ENCODE measurements at places on chromosomes 5 and 9. TPM values are rescaled to one million over a fixed set of nuclear protein-coding genes. Genes with fewer than 3 reads are reported as not detected.

- DNase-seq = no peak
These were observed 73.8 kb upstream of the IL17B start for GRCh38 chr5:149452665-149453617.

DNA sequence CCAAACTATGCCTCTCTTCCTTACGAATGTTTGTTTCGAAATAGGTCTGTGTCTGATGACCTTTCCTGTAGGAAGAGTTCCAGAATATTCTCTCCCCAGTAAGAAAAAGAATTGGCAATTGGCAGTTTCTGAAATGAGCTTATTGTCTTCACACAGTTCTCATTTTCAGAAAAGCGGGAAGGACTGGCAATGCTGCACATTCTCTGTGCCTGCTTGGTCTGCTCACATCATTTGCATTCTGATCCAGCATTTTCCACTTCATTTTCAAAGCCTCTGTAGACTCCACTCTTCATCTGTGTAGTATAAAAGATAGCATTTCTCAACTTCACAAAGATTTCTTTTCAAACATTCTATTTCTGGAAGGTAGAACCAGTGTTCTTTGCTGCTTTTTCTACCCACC lies 120.6 kb upstream of the CCDC112 start:
- DNase-seq = no peak

DNA sequence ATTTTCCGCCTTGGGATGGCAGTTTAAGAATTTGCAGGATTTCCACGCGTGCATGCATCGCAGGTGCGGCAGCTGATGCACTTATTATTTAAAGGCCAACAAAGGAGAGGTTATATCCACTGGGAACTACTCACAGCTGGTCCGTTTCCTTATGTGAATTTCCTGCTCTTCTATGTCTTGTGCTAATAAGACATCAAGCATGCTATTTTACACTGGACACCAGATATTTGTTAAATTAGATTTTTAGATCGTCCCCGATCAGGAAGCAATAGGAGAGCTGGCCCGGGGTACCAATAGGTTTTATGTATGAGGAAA lies 476 bp upstream of the DTWD2 start:
- no peak for DNase-seq

DNA sequence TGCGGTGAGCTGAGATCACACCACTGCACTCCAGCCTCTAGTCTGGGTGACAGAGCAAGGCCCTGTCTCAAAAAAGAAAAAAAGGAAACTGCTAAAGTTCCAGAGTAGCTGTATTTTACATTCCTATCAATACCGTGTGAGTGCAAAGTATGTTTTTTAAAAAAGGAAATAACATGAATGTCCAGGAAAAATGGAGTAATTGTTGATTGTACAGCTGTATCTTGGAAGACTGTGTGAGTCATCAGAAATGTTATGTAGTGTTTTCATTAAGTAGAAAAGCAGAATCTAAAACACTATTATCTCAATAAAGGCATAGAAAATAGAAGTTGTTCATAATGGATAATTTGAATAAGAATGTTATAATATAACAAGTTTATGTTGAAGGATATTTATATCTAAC lies 53.9 kb downstream of the ZCCHC7 start:
- no peak for DNase-seq

DNA sequence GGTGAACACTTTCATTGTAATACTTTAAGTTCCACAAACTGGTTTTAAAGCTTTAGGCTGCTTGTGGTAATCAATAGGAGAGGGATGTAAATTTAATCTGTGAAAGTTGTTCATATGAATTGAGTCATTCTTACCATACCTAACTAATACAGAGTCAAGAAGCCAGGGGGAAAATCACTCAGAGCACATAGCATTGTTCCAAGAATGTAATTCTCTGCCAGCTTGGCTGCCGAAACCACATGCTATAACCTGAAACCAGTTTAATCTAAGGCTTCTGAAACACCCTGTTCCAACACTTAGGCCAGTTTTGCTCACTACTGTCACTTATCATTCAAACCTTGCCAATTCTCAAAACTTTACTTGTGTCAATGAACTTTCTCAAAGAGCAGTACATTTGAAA lies 528.8 kb upstream of the GRAMD2B start:
- DNase-seq = no peak

- DNase-seq = no peak
These were observed 752.9 kb upstream of the SEMA6A start for GRCh38 chr5:117327511-117327910.

- no peak for DNase-seq
These were observed 14.1 kb downstream of the NDUFA8 start for GRCh38 chr9:122145592-122145863.

GRCh38 chr9:88420227-88420626 lies 32.0 kb downstream of the SPIN1 start:
- no peak for DNase-seq

GRCh38 chr5:133381571-133382365 lies 230.6 kb downstream of the FSTL4 start:
- no peak for DNase-seq

- no peak for DNase-seq
These were observed 19.7 kb upstream of the TERT start for GRCh38 chr5:1314564-1314982.

GRCh38 chr5:1000329-1000728 lies 8.3 kb upstream of the NKD2 start:
- no peak for DNase-seq

DNA sequence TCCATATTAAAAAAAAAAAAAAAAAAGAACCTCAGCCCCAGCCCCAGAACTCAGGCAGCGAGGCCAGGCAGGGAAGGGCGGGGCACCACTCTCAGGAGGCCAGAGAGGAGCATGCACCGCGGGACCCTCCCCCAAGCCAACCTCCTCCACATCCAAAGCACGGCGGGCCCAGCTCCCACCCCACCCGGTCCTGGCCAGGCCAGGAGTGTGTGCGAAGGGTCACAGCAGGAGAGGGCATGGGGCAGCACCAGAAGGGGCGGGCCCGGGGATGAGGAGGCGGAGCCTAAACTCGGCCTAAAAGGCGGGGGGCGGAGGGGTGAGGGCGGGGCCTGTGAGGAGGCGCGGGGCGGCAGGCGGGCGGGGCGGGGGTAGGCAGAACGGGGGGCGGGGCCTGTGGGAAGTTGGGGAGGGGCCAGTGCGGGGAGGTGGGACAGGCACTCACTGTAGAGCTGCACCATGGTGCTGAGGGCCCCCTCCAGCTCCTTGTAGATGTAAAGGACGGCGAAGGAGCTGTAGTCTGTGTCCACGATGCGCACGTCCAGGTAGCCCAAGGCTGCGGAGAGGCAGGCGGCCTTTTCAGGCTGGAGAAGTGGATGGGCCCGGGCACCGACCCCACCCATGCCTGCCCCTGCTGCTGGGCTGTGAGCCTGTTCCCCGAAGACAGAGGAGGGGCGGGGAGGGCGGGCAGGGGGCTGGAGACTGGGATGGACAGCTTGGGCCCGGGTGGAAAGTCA lies 1.2 kb downstream of the LCN15 start:
- no peak for DNase-seq

DNA sequence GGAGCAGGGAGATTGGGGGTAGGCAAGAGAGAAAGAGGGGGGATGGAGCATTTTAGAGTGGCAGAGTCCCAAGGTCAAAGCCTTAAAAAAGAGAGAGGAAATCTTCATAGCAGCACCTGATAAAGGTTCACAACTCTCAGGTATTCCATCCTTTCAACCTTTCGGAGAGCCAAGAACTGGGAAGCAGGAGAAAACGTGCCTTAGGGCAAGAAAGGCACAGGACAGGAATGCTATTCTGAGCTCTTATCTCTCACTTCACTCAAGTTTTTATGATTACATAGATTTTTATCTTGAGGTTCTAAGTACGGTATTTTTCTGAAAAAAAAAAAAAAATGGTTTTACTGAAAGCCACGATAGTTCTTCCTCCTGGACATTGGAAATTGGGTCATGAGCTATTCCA lies 34.5 kb upstream of the SMAD5 start:
- DNase-seq = no peak

DNA sequence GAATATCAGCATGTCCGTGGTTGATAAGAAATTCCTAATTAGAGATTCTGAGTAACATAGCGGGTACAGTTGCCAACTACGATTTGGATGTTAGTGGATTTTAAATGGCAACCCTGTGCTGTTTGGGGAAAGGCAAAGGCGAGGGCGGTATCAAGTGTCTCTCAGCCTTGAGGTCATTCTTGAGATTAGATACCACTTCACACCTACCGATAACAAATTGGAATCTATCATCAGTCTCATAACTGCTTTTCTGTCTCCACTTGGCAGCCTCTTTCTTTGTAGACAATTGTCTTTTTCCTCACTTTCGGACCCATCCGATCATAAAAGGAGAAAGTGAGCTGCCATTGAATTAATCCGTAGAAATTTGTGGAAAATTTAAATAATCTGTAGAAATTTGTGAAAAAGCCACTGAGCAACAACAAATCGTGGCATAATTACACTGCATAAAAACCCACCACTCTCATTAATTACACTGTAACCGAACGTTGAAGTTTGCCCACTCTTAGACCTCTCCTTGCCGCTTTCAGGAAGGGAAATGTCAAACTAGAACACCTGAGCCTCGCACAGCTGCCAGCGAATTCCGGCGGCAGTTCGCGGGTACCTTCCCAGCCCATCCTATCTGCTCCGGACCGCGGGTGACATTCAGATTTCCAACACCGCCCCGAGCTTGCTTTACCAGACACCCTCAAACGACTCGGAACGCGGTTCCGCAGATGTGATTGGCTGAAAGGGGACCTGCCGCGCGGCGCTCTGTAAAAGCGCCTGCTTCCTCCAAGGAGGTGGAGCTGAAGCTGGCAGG lies 849 bp upstream of the RGMB start:
- no peak for DNase-seq

- no peak for DNase-seq
These were observed 72.9 kb downstream of the RFK start for GRCh38 chr9:76321195-76321828.

DNA sequence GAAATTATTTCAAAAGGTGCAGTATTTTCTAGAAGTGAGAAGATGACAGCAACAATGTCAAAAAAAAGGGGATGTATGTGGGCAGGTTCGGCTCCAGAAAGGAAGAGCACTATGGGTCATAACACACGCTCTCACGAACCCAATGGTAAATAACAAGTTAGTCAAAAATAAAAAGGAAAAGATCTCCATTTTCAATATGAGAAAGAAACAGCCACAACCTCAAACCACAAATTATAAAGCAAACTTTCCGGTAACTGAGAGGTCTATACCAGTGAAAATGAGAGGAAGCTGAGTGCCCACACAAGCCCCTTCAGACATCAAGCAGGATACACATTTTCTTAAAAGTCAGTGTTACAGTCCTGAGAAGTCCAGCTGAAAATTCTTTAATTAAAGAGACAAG lies 398.5 kb upstream of the RPS23 start:
- DNase-seq = no peak

- no peak for DNase-seq
These were observed 223 bp downstream of the NR3C1 start for GRCh38 chr5:143403334-143403592.

DNA sequence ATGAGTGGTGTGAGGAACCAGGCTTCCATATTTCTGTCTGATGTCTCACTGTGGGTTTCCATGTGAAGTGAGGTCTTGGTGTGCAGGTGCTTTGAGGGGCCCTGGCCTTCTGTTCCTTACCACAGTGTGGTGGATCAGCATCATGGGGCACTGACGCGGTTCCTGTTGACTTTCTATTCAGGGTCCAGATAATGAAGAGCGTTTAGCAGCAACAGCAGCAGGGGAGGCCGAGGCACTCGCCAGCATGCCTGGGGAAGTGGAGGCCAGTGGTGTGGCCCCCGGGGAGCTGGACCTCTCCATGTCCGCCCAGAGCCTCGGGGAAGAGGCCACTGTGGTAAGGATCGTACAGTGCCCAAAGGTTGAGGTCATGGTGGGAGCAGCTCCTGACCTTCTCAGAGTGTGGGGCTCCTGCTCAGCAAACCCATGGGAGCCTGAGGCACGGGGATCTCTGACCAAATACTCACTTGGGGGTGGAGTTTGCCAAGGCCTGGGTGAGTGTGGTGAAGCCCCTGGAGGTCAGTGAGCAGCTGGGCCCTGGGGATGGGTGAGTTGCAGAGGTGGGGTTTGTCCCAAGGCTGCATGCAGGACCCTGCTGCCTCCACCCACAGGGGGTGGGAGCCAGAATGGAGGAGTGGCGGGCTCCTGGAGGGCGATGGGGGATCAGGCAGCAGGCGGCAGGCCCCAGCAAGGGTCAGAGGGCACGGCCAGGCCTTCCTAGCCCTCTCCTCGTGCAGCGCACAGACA lies 61.2 kb downstream of the COL15A1 start:
- DNase-seq = no peak

- no peak for DNase-seq
These were observed 318.4 kb upstream of the SEMA6A start for GRCh38 chr5:116892993-116893392.

DNA sequence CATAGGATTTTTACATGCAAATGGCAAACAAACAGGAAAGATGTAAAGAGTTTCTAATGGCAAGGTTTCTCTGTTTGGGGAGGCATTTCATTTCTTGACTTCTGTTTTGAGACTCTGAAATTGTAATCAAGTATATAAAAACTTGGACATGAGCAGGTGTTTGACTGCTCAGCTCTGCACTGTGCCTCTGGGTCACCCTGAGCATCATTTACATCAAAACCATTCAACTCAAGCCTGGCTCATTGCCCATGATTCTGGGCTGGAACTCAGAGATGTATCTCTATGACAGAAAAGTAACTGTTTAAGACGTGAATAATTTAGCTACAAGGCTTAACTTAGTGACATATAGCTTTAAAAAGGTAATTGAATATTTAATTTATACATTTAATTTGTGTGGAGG lies 1402.4 kb upstream of the NUDT12 start:
- no peak for DNase-seq

DNA sequence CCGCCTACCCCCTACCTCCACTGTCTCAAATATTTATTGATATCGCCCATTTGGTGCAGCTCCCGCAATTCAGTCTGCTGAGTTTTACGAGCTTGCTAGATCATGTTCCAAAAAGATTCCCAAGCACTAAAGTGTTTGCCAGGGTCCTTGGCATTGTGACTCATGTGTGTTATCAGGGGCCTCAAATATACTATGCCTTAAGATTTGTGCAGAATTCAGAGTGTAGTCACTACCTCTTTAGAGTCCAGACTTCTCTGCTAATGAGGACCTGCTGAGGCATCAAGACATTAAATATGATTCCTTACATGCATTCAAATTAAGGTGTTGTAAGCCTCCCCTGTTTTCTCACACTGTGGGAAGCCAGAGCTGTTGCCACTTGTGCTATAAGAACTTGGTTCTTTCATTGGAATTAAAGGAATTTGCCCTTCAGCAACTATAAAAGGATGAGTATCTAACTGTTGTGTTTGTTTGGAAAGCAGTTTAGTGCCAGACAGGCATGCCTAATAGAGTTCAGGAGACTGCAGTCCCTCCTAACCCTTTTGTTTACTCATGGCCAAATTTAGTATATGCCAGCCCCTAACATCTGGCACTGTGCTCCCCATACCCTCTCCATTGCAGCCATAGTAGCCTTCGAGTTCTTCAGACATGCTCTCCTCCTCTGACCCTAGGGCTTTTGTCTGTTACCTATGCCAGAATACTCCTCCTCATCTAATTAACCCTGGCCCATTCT lies 316.4 kb downstream of the NR3C1 start:
- no peak for DNase-seq

AP3S1 gene
- 124 TPM for polyA plus RNA-seq

SH3GL2 gene
- polyA plus RNA-seq = 8.5 TPM

NOL6 gene
- 31.2 TPM for polyA plus RNA-seq

EHMT1 gene
- 64.9 TPM for polyA plus RNA-seq

ENTR1 gene
- 52.5 TPM for polyA plus RNA-seq

AJM1 gene
- 1.3 TPM for polyA plus RNA-seq

CENPH gene
- 38.4 TPM for polyA plus RNA-seq

IL13 gene
- not detected for polyA plus RNA-seq

SPATA31C1 gene
- not detected for polyA plus RNA-seq

MZB1 gene
- 0.81 TPM for polyA plus RNA-seq

KIAA0825 gene
- 7.4 TPM for polyA plus RNA-seq

NKD2 gene
- polyA plus RNA-seq = 16.6 TPM

DNAJA1 gene
- 210 TPM for polyA plus RNA-seq

All from right lung (tissue), 10 donors.